T-helper 2 cell (primary cell): ENCODE measurements at places on chromosomes 5 and 9.

GRCh38 chr5:39052141-39052540 is 22.1 kb downstream of the RICTOR start:
- no peak for DNase-seq

DNA sequence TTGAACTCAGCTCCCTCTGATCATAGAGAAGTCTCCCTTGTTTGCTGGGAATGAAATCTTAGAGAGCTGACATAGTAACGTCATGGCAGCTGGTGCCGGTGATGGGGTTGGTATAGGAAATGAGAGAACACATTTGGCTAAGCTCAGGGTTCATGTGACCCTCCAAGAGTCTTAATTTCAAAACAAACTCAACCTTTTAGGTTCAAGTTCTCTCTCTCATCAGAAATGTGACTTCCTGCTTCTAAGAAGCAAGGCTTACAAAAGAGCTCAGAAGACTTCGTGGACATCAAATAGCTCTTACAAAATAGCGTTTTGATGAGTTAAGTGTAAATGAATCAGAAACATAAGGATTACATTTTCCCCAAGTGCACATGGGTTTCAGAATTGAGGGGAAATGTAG is 97.3 kb downstream of the PAPPA start:
- DNase-seq = no peak

GRCh38 chr5:103428411-103428871 is 134.1 kb downstream of the NUDT12 start:
- DNase-seq = no peak

- DNase-seq = peak; percentile 53
Measured at GRCh38 chr5:68287976-68288706, 72.6 kb downstream of the PIK3R1 start.

GRCh38 chr5:1552521-1553255 is 28.9 kb upstream of the LPCAT1 start:
- no peak for DNase-seq

- no peak for DNase-seq
Measured at GRCh38 chr9:8718121-8718725, 918.6 kb upstream of the DMAC1 start.

DNA sequence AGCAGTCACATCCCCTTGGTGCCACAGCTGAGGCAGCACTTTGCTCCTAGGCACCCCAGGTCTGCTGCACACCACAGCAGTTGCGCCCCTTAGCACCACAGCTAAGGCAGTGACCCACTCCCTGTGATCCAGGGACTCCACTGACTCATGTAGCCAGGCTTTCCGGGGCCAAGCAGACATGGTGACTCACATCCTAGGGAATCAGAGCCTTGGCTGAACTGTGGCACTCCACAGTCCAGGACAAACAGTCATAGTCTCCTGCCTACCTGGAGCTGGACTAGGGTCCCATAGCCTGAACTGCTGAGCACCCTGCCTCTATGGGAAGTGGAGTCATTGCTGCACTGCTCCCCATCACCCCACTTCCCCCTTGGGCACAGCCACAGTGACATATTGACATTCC is 338.7 kb downstream of the NPR3 start:
- DNase-seq = no peak

GRCh38 chr5:117379521-117379920 is 804.9 kb upstream of the SEMA6A start:
- DNase-seq = no peak

DNA sequence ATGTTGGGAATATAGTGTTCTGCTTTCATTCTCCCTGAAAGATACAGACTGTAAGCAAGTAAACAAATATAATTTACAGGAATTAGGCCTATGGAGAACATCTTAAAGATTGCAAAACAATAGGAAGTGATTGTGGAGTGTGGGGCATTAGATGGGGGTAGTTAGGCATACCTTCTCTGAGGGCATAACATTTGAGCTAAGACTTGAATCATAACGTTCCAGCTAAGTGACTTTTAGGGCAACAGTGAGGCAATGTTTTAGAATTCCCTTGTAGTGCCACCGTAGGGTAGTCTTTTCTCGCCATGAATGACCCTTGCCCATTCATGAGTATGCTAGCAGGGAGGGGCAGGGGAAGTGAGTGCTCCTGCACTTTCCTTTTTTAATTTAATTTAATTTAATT is 173.3 kb downstream of the SPATA31D1 start:
- no peak for DNase-seq

DNA sequence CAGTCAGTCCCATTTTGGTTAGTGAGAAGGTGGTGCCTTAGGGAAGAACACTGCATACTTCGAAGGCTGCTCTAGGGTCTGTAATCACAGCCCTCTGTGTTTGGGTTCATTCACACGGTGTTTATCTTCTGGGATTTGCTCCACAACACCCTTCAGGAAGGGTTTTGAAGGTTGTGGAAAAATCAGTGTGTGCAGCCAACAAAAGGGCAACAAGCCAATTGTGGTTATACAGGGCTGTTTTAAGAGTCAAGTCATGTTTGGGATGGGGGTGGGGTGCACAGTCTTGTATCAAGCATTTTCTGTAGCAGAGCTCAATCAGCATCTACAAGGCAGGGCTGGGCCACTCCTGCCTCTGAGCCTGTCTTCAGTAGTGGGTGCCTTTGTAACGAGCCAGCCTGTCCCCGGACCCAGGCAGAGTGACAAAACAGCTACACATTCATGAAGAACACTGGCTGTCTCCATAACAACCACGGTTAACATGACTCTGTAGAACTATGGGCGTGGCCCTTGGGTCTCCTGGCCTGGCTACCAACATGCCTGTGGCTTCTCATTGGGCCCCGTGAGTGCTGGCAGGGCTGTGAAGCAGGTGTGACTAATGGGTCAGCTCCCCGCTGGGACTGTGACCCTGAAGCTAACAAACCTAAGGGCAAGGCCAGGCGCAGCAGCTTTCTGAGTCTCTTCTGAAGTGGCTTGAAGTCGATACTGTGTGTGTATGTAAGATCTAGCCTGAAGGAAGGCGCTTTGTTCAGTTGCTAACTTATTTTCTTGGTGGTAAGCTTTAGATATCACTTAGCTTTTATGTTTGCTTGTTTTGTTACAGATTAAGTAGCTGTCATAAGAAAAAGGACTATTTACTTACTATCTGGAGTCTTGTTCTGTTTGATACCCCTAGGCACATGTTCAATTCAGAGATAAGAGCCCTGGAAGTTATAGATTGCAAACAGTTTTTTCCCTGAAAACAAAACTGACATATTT is 27.9 kb upstream of the GOLM1 start:
- no peak for DNase-seq

DNA sequence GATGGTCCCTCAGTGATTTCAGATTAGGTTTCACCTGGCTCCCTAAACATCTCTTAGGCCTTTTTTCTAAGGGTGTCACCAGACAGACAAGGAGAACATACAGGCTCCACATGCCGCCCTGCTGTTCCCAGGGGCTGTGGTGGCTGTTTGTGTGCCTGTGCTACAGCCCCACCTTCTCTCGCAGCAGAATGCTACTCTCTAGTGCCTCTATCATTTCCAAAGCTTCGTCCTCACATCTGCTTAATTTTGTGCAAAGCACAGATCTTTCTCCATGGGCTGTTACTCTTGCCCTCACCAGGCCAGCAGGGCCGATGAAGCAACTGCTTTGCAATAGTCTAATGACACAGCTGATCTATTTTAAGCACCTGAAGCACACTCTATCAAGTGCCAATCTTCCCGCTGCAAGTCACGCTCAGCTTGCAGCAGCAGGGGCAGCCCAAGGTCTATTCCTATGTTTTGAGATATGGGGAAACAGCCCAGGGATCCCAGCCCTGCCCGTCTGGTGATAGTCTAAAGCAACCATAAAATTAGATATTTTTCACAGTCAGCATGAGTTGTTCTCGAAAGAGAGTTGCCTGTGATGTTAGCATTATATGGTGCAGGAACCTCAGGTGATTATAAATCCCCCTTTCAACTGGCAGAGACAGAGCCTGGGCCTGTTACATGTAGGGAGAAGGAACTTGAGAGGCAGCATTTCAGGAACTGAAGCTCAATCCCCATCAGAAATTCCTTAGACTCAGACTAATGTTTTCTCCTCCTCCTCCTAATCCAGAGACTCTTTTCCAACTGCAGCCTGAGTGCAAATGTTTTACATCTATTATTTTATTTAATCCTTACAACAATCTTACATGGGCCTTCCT is 12.7 kb downstream of the ABLIM3 start:
- no peak for DNase-seq

DNA sequence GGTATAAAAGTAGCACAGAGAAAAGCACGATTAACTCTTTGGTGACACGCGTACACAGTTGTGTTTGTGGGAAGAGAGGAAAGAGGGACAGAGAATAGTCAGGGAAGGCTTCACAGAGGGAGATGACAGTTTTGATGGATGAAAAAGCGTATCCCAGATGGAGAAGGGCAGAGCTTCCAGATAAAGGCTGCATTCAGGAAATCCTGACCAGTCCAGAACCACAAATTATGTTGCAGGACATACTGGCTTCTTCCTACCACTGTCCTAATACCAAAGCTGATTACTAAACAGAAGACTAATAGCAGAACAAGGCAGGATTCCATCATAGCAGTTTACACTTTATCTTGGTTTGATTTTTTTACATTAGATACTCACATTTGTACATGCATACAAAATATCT is 34.5 kb downstream of the SLC31A2 start:
- DNase-seq = no peak

DNA sequence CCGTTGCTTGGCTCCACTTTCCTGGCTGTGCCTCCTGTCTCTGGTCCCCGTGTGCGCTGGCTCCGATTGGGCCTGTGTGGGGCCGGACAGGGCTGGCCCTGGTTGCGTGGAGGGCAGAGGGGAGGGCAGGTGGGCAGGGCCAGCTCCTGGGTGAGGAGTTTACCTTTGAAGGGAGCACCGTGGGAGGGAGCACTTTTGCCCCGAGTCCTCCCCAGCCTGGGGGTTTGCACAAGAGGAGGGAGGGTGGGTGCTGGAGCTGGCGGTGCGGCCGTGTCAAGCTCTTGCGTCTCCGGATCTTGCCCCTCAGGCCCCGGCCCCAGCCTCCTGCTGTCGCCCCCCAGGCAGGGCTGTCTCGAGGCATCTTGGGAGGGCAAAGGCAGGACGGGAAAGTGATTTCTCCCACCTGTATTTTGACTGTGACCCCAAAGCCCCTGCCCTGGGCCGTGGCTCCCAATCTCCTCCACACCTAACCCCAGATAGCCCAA is 48.3 kb upstream of the EXOC3 start:
- DNase-seq = no peak

DNA sequence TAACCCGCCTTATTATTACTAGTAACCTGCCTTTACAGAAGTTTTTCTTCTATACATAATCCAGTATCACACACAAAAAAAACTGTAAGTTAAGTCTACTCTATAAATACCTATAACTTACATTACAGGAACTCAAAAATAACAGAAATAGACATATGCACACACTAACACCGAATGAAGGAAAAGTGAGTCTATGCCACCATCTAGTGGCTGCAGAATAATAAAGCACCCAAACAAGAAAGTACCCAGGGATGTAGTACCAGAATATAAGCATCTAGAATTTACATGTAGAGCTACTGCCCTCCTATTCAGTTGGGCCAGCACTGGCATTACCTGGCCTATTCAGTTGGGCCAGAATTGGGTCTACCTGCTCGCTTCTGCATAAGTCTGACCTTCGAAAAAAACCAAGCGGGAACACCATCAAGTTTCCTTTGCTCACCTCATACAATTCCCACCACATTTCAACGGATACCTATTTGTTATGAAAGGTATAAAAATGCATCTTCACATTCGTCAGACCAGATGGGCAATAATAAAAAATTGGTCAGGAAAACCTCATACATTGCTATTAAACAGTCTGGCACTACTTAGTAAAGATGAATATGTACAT is 4.0 kb upstream of the NIPSNAP3A start:
- DNase-seq = peak; percentile 76

DNA sequence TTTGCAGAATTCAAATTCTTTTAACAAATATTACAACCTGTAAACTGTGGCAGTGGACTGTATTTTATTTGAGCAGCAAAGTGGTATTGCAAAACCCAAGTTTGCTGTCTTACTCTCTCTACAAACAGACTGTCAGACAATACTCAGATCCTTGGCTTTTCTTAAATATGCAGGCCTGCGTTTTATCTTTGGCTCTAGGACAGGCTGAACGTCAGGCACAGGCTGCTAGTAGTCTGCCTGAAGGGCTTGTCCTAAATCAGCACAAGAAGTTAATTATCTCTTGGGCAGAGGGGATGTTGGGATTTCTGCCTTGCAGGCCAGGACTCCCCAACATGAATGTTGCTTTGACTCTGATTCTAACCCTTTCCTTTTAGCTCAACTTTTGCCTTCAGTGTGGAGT is 147.5 kb downstream of the SLIT3 start:
- no peak for DNase-seq

DNA sequence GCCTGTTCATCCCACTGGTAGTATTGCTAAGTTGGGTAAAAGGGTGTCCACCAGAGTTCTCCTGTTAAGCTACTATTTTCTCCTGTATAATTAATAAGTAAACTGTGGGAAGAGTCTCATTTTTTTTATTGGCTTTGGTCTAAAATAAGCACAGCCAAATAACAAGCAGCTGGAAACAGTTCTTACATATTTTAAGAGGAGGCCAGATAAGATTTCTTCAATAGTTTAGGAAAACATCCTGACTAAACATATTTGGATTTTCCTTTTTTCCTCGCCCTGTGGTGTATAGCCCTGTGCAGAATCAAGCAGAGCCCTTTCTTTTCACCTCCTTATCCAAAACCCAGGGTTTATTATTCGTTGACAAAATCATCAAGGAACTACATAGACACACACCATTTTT is 122.2 kb upstream of the ZNF608 start:
- DNase-seq = no peak

DNA sequence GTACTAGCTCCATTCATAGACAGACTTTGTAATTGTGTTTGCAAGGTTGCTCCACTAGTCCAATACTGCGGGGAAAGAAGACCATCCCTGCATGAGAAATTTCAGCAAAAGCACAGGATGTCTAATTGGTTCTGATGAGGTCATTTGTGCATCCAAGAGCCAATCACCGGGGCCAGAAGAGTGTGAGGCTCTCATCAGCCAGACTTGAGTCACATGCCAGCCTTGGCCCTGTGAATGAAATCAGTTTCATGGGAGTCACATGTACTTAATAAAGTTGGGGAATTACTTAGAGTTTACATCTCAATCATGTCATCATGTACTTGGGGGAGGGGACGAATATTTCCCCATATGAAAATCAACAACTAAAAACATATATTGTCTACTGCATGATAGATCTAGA is 1236.0 kb downstream of the MAT2B start:
- DNase-seq = no peak

- DNase-seq = no peak
Measured at GRCh38 chr5:105687493-105687892, 1983.2 kb downstream of the EFNA5 start.

- no peak for DNase-seq
Measured at GRCh38 chr9:33471361-33471760, 2.4 kb downstream of the NOL6 start.

DNA sequence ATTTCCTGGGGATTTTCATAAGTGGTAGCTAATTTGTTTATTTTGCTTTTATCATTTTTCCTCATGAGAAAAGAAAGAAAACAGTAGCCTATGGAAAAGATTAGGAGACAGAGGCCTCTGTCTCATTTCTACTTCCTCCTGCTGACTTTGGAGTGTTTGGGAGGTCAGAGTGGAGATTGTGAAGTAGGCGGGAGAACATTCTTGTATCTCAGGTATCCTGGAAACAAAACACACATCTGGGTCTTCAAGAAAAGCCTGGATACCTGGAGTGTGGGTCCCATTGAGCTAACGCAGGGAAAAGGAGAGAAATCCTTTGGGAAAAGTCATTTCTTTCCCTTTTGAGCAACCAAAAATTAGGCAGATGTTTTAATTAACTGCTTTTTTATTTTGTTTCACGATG is 161.5 kb upstream of the DMAC1 start:
- no peak for DNase-seq

- DNase-seq = no peak
Measured at GRCh38 chr5:51391175-51391574, 7.9 kb downstream of the ISL1 start.
